BJ (cell line): ENCODE measurements at places on chromosomes 2 and 18.

DNA sequence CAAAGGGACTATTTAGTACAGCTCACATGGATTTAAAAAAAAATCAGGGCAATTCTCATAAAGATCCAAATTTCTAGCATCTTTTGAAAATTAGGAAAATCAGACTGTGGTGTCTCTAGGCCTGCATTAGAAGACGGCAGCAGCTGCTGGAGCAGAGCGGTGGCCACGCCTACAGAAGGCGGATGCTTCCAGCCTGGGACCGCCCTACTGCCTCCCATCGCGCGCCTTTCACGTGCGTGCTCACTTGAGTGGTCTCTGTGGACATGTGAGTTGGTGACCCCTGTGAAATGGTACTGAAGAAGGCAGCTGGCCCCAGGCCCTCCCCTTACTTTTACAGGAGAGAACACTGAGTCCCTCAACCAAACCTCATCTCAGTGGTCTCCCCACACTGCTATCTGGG is 15.2 kb upstream of the ZFP36L2 start:
- no peak for DNase-seq

DNA sequence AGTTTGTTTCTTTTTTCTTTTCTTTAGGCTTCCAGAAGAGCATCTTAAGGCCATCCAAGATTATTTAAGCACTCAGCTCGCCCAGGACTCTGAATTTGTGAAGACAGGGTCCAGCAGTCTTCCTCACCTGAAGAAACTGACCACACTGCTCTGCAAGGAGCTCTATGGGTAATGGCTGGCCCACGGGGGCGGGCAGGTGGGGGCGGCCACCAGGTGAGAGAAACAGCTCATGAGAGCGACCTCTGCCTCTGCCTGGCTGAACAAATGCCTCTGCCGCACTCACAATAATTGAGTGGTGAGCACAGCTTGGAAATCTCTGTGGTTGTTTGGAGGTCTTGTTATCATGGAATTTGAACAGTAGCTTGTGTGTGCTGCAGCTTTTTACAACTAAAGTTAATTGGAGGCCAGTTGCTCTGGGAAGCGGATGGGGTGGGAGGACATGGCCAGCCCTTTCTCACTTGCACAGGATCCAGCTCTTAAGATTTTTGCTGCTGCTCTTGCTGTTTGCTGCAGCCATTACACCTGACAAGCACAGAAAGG is 70.4 kb downstream of the INPP5D start:
- DNase-seq = no peak

GRCh38 chr2:181275643-181276070 is 181.5 kb upstream of the ITGA4 start:
- DNase-seq = no peak

DNA sequence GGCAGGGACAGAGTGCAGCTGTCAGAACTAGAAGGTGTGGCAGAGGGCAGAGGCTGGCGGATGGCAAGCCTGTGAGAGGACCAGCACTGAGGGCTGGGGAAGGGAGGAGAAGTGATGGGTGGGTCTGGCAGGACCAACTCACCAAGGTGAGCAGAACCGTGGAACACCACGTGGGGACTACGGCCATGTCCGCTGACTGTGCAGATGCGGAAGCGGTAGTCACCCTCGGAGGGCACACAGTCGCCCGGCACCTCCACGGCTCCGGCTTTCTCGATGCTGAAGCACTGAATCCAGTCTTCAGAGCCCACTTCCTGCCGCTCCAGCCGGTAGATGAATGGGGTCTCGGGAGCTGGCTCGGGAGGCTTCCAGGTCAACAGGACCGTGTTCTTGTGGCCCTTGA is 4.2 kb downstream of the OBSL1 start:
- no peak for DNase-seq

DNA sequence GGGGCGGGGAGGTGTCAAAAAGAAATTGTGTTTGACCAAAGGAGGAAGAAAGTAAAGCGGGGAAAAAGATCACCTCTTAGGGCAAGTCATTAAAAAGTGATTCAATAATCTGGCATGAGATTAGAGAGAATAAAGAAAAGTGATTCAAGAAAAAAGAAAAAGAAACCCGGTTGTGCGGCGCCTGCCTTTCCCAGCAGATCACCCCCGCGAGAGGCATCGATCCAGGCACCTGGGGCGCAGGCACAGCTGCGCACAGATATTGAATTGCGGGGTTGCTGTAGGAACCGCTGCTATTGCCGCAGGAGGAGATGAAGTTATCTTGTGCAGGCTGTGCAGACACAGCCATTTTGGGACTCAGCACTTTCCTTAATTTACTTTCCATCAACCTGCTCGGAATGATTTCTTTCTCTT is 71.2 kb downstream of the PLB1 start:
- DNase-seq = no peak

DNA sequence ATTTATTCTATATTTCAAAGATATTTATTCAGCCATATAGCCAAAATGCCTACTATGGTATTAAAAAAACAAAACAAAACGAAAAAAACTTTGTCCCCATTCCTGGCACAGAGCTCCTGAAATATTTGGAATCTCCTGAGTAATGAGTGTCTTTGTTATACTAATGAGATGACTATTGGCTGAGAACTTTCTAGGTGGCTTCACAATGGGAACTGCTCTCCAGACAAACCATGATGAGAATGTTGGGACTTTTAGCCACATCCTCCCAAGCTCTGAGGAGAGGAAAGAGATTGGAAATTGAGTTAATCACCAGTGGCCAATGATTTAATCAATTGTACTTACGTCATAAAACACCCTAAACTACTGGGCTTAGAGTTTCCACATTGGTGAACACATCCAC is 631.8 kb upstream of the SETBP1 start:
- DNase-seq = no peak

DNA sequence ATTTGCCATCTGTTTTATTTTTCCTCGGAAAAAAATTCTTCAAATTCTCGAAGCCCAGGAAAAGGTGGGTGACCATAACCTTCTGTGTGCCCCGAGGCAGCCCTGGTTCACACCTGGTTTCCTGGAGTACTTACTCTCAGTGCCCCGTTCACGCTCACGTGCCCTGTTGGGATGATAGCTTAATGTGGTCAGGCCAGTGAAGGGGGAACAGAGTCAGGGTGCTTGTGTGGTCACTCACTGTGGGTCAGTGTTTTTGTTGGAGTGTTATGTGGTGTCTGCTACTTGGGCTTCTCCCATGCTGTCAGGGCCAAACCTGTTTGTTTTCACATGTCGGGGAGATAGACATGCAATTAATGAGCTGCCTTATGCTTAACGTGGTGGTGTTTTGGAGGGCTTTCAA is 78.1 kb downstream of the MAP4K4 start:
- no peak for DNase-seq

DNA sequence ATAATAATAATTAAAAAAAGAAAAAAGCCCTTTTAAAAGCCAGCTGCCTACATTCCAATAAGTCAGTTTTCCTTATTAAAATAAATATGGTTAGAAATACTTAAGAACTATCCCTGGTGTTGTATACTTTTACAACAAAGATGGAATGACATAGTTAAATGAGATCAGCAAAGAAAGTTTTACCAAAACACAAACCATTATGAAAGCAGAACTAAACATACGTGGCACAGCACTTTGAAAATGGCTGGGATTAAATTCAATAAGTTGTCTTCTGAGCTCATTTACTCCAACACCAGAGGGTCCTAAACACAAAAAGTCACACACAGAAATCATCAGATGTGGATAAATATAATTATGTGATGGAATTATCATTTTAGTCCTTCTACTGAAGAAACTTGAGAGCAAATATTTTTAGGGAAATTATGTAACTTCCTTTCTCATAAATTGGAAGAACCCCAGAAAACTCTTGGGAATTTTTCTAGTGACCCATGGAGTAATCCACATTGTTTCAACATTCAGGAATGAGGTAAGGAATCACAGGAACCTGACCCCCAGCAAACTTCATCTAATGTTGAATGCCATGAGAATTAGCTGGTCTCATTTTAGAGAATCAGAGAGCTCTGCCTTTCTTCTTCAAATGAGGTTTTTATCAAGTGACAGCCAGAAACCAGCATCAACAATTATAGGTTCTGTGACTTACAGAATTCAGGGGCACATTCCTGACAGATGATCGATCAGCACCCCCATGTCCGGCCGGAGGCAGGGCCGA is 11.5 kb upstream of the TMEM237 start:
- DNase-seq = peak; percentile 72

DNA sequence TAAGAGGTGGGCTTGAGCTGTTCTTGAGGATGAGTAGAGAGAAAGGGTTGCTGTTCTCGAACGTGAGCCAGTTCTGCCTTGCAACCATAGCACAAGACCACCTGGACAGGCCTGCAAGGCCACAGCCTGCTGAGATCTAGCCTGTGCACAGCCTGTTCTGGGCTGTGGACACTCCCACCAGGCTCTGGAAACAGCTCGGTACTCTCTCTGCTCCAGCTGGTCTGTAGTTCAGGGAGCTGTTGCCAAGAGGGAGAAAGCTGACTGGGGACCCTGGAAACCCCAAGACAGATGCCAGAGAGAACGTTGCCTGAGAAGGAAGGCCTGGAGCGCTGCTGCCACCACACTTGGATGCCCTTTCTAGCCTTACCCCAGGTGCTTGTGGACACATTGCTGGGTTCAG is 69.8 kb downstream of the CTIF start:
- no peak for DNase-seq

DNA sequence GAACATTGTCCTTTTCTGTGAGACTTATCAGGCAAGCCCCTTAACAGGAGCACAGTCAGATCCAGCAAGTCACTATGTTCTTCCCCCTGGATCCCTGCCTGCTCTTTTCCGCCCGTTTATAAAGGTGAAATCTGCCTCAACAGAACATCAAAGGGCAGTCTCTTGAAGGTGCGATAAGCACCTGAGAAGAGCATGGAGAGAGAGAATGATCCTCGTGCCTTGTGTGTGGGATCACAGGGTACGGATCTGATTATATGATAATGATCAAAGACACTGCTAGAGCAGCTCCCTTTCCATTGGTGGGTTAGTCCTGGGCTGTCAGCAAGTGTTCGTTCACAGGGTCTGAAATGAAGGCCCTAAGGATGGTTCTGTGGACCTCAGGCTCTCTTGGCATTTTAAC is 106.4 kb downstream of the ZAP70 start:
- DNase-seq = no peak

DNA sequence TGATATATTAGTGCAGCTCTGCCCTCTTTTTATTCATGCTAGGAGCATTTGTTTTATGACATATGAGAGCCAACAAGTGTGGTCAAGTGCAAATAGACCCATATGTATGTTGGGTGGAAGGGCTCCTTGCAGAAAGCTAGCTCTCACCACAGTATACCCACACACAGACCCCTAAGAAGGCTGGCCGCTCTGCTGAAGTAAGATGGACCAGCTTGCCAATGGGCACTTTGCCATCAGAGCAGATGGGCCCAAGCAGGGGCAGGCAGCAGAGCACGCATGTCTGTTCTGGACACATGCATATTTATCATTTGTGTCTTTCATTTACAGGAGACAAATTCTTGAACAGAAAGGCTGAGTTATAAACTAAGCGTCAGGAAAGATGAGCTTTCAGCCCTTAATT is 187.5 kb upstream of the DTNA start:
- no peak for DNase-seq

GRCh38 chr2:230418341-230419016 is 2.5 kb downstream of the SP100 start:
- no peak for DNase-seq

DNA sequence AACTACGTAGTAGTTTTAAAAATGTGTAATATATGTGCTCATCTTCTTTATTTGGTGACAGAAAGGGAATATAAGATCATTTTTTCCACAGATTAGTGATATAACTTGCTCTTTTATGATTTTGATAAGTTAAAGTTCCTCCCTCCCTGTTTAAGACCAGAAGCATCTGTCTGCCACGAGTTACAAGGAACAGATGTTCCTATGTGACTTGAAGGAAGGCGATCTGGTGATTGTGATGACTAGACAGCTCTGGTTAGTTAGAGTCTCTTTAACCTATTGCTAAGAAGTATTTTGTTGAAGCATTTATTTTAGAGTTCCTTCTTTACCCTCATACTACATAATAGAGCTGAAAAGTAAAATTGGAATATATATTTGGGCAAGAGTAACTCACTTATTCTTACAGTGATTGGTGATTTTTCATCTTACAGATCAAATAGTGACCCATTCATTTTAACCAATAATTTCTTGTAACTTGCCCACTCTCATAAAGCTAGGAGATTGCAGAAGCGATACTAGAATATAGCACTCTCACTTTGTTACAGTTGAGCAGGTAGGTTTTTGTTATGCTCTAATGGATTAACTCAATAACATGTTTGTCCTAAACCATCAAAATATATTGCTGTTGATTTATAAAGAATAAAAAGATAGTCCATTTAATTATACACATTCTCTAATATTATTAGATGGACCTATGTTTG is 218.7 kb downstream of the SLC4A10 start:
- no peak for DNase-seq

- no peak for DNase-seq
Measured at GRCh38 chr2:134178138-134178877, 75.6 kb upstream of the MGAT5 start.

- no peak for DNase-seq
Measured at GRCh38 chr18:58525928-58526424, 102.9 kb downstream of the ALPK2 start.

DNA sequence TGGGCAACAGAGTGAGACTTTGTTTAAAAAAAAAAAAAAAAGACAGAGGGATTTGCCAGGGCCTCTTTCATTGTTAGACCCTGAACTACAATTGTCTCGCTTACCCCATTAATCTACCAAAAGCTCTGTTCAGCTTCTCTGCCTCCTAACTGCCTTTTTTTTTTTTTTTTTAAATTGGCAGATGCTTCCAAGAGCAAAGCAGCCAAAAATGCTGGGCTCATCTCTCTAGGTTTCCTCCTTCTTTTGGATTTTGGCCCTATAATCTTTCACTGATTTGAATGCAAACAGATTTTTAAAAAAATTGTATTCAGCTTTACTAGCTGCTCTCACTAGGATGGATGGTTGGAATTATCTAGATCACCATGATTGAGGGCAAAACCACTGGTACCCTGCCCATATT is 33.2 kb upstream of the RAPGEF4 start:
- no peak for DNase-seq

- no peak for DNase-seq
Measured at GRCh38 chr2:191938779-191939178, 91.9 kb upstream of the CAVIN2 start.

- peak; percentile 18 for DNase-seq
Measured at GRCh38 chr2:202780514-202781021, 91.0 kb downstream of the ICA1L start.

- DNase-seq = no peak
Measured at GRCh38 chr2:238449909-238450417, 23.2 kb downstream of the ASB1 start.

DNA sequence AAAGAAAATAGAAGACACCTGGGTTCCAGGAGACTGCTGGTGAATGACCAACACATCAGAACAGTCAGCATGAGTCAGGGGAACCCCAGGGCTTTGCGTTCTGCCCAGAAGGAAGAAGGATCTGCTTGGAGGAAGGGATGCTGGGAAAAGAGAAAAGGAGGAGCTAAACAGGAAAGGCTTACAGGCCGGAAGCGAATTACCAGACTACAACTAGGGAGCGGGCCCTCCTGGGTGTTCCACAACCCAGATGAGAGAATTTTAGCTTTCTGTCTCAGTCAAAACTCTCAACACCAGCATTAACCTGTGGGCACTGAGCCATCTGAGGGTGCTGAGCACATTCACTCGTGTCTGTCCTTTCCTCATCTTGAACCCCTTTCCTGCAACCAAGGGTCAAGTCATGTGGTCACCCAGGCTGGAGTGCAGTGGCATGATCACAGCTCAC is 19.2 kb downstream of the CDC42EP3 start:
- peak; percentile 77 for DNase-seq
